ENCODE measurements at places on chromosomes 5 and 9. TPM values are rescaled to one million over a fixed set of nuclear protein-coding genes. Genes with fewer than 3 reads are reported as not detected.

- ATAC-seq: no peak
These were observed 164.2 kb upstream of the TARS1 start for GRCh38 chr5:33276628-33276950.

The SLC4A9 gene
- total RNA-seq: 0.08 TPM

DNA sequence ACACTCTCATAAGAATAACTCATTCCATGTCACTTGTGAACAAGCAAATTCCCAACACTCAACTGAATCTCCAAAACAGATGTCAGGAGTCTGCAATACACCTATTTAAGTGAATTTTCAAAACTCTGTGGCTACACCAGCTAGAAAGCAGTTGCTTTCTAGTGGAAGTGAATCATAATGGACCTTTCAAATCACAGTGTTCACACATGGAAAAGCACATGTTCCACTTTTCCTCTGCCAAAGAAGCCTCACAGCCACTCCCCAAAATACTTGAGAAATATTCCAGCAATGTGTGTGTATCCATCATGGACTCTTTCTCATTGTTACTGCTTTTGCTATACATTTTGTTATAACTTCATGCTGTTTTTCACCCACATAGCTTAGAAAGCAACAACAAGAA is 17.4 kb downstream of the MARCHF3 start:
- no peak for ATAC-seq

The PCDHGA8 gene
- total RNA-seq: 0.64 TPM

DNA sequence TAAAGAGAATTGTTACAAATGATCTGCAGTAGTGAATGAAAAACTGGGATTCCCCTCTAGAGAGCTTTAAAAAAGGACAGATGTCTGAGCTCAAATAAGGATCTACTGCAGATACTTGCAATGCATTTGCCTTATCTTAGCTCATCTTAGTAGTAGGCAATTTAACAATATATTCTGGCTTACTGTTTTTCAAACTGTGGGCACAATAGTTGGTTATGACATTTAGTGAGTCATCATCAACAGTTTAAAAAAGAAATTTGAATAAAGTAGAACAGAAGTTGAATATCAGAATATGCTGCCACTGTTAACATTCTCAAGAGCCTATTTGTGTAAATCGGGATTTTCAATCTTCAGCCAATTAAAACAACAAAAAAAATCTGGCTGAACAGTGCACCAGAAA is 6.7 kb upstream of the CAST start:
- no peak for ATAC-seq

DNA sequence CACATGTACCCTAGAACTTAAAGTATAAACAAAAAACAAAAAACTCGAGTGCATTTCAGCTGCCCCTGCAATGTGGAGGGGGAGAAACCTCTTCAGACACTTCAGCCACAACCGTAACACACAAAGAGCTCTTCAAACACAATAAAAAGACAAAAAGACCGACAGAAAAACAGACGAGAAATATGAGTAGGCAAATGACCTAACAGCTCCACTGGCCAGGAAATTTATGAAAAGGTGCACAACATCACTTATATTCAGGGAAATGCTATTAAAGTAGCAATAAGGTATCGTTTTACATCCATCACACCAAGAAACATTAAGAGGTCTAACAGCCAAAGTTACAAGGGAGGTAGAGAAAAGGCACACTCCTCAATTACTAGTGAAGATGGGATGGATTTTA is 6.2 kb downstream of the ZBED3 start:
- ATAC-seq: no peak

- no peak for ATAC-seq
These were observed 189.7 kb upstream of the TLE4 start for GRCh38 chr9:79382044-79382443.

DNA sequence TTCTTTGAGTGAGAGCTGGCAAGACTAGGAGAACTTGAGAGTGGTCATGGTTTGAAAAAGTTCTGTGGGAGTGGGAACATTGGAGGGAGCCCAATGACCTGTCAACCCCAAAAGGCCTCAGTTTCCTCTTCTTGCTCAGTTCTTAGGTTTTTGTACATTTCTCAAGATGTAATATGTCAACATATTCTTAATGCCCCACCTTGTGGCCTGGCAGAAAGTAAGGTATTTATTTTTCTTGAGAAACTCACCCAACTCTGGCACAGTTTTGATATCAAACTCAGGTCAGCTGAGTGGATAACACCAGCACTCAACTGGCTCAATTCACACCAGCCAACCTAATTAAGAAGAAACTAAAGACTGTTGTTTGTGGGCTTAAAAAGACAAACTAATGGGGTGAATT is 123.0 kb upstream of the SLC27A6 start:
- no peak for ATAC-seq

GRCh38 chr9:34143116-34143515 is 16.6 kb upstream of the DCAF12 start:
- ATAC-seq: no peak

GRCh38 chr5:1054018-1054798 is 45.6 kb downstream of the NKD2 start:
- no peak for ATAC-seq

The TRIP13 gene
- total RNA-seq: 12.5 TPM

- ATAC-seq: no peak
These were observed 1.7 kb downstream of the DMRT3 start for GRCh38 chr9:977838-978830.

- ATAC-seq: no peak
These were observed 212.4 kb downstream of the MAPKAP1 start for GRCh38 chr9:125494653-125494915.

- ATAC-seq: no peak
These were observed 26.0 kb downstream of the GABRP start for GRCh38 chr5:170809551-170809950.

GRCh38 chr9:134379831-134380365 is 53.6 kb downstream of the RXRA start:
- ATAC-seq: peak; percentile 69

DNA sequence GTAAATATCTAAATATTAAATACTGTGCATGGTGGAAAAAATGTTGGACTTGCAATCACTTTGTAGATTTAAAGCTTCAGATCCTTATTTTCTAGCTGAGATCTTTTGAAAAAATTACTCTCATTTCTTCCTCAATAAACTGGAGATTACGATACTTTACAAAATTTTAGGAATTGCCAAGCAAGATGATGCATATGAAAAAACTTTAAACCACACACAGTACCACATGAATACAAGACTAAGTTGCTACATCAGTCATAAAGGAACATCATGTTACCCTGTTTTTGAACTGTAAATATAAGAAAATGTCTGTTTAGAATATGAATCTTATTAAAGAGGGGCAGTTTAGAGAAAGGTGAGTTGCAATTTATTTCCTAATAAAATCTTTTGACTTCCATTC is 703.6 kb upstream of the NUDT12 start:
- no peak for ATAC-seq

All from esophagus mucosa (tissue), 1 donor.